ENCODE measurements at places on chromosomes 1 and 21.

DNA sequence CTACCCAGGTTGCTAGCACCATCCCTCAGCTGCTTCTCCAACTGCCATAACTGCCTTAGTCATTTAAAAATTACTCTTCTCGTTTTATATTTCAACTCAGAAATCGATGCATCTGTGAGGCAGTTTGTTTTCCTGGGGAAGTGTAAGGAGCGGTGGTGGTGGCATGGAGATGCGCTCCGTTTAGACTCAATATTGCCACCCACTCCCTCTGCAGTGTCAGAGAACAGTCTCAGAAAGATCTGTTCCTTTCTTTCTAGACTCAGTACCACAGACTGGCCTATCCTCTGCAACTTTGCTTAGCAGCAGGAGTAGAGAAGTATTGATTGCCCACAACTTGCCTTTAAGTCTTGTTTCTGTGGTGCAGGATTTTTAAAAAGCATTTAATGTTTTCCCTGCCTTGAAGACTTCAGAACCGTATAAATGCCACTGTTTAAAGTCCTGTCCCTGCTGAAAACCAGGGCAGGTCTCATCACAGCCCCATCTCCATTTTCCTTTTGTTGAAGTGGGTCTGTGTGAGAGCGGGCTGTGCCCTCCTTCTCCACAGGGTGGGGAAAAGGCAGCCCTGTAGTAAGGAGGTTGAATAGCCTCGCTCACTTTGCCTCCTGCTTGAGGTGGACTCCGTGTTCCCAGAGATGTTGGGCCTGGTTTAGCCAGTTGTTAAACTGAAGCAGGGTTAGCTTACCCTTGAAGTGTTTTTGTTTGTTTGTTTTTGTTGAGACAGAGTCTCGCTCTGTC, 105.2 kb downstream of the NFIA start:
- no peak for DNase-seq

GRCh38 chr1:118564961-118565703, 380.1 kb upstream of the SPAG17 start:
- no peak for DNase-seq

DNA sequence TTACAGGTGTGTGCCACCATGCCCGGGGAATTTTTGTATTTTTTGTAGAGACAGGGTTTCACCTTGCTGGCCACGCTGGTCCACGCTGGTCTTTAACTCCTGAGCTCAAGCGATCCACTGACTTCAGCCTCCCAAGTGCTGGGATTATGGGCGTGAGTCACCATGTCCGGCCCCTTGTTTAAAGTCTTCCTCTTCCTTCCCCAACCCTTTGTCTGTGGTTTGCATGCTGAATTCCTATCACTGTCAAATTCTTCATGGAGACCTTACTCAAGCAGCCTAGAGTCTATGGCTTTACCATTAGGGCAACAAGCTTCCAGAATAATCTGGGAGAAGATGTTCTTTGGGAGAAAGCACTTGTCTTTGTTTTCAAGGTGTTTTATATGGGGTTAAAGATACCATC, 34.7 kb downstream of the B3GALT5 start:
- DNase-seq, result no peak

- DNase-seq, result no peak
Measured at GRCh38 chr21:43785134-43785533, 4.2 kb upstream of the RRP1 start.

GRCh38 chr1:19315378-19316198, 3.5 kb downstream of the SLC66A1 start:
- DNase-seq, result no peak

GRCh38 chr1:180842052-180842451, 70.6 kb upstream of the KIAA1614 start:
- no peak for DNase-seq

- DNase-seq, result no peak
Measured at GRCh38 chr1:212967801-212968200, 17.5 kb downstream of the VASH2 start.

DNA sequence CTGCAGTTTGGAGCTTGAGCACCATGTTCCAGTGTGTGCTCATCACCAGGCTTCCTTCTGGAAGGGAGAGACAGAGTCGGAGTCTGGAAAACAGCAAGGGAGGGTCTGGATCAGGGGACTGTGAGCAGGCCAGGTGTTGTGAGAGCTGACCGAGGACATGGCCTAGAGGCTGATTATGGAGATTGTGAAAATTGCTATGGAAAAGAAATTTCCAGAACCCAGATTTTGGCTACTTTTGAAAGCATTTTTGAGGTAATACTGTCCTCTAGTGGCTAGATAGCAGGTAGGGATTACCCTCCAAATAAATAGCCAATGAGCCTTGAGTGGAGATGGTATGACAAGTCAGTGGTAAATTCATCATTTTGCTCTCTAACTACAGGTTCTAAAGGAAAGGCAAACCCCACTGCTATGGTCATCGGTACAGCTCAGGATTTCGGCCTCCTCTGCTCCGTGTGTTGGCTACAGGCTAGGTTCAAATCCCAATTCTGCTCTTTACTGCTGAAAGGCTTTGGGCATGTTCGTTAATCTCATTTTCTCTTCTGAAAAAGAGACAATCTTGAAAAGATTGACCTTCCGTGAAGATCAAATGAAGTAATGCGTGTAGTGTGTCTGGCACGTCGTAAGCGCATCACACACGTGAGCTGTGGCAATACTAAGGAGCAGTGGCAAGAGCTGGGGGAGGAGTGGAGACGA, 1.0 kb upstream of the HAO2 start:
- no peak for DNase-seq

DNA sequence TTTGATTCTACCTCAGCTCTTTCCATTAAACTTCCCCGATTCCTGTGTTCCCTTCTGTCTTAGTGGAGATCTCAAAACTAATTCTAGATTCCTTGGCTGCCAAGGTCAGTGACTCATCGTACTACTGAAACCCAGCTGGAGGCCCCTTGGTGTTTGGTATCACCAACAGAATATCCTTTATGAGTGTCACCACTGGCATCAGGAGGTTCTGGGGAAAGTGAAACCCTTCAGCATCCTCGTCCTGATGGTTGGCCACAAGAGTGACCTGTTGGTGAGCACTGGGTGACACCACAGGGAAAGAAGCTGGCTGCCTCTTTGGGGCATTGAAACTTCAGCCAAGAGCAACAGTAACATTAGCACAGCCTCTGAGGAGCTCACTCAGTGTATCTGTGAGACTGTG, 9.6 kb downstream of the RAB42 start:
- DNase-seq, result no peak

DNA sequence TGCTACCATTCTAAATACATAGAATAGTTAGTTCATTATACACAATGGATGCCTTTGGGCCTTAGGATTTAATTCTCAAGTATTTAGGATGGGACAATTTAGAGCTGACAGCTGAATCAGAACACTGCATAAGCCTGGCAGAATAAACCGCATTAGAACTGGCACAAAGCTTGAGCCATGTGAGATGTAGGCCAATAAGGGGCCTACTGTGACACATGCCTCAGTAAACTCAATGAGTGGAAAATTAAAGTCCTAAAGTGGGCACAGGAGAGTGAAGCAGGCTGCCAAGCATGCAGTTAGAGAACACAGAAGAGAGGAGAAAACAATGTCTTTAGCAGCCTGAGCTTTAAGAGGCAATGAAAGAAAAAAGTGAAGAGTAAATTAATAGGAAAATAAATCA, 24.3 kb downstream of the SCYL3 start:
- no peak for DNase-seq

DNA sequence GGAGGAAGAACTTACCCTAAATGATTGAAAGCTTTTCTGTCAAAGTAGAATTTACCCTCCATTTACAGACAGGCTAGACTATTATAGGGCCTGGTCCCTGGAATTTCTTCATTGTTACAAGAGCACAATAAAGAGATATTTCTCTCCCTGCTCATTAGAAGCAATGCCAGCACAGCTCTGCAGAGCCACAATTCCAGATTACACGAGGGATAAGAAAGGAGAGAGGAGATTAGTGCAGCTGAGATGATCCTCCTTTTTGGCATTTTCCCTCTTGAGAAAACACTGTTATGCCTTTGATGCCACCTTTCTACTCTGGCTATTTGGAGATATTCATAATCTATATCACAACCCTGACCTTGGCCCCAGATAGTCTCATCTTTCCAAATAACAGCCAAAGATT, 1119.5 kb upstream of the TMPRSS15 start:
- no peak for DNase-seq

- no peak for DNase-seq
Measured at GRCh38 chr1:66246351-66247269, 287.3 kb upstream of the SGIP1 start.

DNA sequence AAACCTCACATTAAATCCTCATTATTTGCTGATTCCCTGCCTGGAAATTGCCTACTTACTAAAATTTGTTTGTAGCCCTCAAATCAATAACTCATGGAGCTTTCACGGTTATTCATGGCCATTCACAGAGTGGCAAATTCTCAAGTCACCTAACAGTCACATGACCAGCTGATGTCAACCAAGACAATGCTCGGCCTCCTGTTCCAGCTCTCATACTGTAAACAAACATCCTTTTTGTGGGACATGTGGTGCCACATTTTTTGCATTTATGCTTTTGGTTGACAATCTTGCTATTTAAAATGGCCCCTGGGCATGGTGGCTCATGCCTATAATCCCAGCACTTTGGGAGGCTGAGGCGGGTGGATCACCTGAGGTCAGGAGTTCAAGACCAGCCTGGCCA, 271.5 kb upstream of the GREM2 start:
- DNase-seq, result no peak

DNA sequence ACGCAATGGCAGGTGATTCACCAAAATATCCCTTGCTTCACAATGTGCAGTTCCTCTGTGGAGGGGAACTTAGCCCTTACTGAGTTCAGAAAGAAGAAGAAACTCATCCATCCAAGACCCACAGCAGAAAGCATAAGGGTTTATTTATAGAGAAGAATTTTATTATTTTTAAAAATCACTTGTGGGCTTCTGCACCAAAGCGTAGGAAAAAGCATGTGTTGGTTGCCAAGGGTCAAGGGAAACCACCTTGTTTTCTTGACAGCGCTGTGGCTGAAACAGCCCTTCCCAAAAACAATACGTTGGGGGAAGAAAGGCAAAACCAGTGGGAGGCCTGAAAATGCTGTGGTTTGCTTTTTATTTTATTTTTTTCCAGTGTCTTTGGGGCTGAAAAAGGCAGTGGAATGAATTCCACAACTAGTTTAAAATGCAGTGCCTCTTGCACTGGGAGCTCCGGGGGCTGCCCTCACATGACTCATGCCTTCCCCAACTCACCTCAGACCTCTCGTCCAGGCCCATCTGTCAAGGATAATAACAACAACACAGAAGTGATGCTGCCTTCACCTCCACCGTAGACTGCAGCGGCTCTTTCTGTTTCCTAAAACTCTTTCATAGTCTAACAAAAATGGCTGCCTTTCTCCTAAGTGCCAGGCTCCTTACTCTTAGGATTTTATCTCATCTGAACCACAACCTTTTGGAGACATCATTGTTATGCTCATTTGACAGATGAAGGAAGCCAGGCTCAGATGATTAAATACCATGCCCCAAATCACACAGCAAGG, 224.2 kb upstream of the JUN start:
- no peak for DNase-seq

DNA sequence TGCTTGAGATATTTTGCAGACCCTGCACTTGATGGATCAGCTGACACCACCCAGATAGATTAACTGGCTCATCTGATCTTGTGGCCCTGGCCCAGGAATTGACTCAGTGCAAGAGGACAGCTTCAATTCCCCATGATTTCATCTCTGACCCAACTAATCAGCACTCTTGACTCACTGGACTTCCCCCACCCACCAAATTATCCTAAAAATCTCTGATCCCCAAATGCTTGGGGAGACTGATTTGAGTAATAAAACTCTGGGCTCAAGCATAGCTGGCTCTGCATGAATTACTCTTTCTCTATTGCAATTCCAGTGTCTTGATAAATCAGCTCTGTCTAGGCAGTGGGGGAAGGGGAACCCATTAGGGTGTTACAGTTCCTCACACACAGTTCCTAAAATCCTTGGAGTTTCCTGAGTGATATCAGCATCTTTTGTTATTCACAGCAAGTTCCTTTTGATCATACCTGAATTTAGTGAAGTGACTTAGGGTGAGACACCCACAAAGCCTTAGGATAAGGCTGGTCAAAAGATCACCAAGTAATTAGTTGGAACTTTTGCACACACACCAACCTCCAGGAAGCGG, 104.2 kb downstream of the COP1 start:
- no peak for DNase-seq

DNA sequence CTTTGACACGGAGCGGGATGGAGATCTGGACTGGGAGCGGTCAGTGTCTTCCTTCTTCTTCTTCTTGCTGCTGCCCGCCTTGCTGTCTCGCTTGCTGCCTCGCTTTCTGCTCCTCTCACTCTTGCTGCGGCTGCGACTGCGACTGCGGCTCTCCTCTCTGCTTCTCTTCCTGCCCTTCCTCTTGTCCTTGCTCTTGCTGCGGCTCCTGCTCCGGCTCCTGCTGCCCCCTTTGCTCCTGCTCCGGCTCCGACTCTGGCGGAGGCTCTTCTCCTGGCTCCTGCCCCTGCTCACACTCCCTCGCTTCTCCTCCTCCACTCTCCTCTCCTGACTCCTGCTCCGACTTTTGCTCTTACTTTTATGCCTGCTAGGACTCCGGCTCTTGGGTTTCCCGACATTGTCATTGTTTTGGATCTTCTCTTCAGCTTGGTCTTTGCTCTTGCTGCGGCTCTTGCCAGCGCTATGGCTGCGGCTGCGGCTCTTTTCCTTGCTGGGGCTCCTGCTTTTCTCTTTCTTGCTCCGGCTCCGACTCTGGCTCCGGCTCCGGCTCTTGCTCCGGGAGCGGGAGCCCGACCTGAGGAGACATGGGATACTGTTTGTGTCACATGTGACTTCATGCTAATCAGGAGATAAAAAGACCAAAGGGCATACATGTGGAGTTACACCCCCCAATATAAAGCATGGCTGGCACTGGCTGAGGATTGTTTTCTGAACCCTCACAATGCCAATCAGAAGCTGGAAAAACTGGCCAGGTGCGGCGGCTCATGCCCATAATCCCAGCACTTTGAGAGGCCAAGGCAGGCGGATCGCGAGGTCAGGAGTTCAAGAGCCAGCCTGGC, 25.2 kb upstream of the TMEM200B start:
- DNase-seq, result no peak

DNA sequence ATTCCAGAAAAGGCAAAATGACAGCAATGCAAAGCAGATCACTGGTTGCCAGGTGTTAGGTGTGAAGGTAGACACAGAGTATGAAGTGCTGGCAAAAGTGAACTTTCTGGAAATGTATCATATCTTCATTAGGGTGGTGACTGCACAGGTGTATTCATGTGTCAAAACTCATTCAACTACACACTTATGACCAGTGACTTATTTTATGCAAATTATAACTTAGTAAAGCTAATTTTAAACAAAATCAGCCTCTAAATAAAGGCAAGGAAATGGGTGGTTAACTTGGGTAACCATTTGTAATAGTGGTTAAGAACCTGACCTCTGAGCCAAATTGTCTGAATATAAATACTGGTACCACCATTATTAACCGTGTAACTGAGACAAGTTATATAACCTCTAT, 7.4 kb downstream of the COP1 start:
- no peak for DNase-seq

- DNase-seq, result no peak
Measured at GRCh38 chr1:160376525-160377131, 9.8 kb downstream of the NHLH1 start.

GRCh38 chr1:53636621-53637171, 102.3 kb downstream of the GLIS1 start:
- DNase-seq, result no peak

- DNase-seq, result no peak
Measured at GRCh38 chr1:198030682-198031081, 113.5 kb downstream of the LHX9 start.

Measured in activated CD8-positive, alpha-beta memory T cell treated with anti-CD3 and anti-CD28 coated beads for 4 hours (primary cell).